ENCODE measurements at places on chromosomes 16 and 17.

DNA sequence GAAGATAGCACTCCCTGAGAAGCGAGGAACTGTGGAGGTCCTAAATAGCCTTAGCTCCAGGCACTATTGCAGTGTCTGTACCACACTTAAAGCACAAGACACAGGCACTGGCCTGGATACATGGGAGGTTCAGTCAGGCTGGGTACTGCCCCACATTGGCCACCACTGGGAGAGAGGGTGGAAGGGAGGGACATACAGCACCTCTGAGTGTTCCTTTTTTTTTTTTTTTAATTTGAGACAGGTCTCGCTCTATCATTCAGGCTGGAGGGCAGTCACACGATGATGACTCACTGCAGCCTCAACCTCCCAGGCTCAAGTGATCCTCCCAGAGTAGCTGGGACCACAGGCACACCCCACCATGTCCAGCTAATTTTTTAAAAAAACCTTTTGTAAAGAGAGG lies 1.4 kb downstream of the GSG1L2 start:
- DNase-seq: no peak

GRCh38 chr16:79136955-79137354 lies 463.6 kb downstream of the MAF start:
- DNase-seq: no peak

DNA sequence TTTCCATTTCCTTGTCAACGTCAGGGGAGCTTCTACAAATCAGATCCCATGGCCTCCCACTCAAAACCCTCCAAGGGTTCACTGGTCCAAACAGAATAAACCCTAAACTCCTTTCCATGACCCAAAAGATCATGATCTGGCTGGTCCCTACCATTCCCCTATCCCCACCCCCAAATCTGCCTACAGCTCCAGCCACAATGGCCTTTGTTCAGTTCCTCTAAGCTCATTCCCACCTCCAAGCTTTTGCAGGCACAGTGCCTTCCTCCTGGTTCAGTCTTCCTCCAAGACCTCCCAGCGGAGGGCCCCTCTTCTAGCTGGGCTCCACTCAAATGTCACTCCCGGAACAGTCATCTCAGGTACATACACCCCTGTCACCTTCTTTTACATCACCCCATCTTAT lies 2.0 kb downstream of the GPRC5B start:
- DNase-seq: no peak

DNA sequence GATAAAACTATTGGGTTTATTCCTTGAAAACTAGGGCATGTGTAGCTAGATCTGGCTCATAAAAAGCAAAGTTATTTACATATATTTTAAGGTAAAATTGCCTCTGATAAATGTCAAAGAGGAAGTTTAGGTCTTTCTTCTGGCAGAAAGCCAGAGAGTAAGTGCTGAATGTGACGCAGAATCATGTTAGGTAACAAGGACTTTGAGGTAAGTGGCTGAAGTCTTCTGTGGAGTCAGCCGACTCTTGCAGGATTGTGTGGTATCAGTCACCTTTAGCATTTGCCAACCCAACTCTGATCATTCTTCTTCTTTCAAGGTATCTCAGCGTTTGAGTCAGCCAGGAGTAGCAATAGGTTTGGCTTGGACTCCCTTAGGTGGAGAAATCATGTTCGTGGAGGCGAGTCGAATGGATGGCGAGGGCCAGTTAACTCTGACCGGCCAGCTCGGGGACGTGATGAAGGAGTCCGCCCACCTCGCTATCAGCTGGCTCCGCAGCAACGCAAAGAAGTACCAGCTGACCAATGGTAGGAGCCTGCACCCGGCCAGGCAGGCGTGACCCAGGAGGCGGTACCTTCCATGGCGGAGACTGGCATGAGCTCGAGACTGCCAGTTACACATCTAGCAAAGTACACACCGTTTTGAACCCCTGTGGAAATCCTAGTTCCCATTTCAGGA lies 37.9 kb downstream of the SIAH1 start:
- no peak for DNase-seq

GRCh38 chr16:56939801-56940200 lies 7.9 kb downstream of the HERPUD1 start:
- peak; percentile 58 for DNase-seq

GRCh38 chr16:88764913-88765349 lies 20.1 kb downstream of the PIEZO1 start:
- no peak for DNase-seq

DNA sequence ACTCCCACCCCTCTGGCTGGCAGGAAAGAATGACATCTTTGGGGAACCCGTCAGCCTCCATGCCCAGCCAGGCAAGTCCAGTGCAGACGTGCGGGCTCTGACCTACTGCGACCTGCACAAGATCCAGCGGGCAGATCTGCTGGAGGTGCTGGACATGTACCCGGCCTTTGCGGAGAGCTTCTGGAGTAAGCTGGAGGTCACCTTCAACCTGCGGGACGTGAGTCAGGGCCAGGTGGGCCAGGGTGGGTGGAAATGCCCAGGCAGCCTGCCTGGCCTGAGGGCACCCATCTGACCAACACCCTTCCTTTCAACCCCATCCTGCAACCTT lies 8.1 kb upstream of the DCAF7 start:
- no peak for DNase-seq

DNA sequence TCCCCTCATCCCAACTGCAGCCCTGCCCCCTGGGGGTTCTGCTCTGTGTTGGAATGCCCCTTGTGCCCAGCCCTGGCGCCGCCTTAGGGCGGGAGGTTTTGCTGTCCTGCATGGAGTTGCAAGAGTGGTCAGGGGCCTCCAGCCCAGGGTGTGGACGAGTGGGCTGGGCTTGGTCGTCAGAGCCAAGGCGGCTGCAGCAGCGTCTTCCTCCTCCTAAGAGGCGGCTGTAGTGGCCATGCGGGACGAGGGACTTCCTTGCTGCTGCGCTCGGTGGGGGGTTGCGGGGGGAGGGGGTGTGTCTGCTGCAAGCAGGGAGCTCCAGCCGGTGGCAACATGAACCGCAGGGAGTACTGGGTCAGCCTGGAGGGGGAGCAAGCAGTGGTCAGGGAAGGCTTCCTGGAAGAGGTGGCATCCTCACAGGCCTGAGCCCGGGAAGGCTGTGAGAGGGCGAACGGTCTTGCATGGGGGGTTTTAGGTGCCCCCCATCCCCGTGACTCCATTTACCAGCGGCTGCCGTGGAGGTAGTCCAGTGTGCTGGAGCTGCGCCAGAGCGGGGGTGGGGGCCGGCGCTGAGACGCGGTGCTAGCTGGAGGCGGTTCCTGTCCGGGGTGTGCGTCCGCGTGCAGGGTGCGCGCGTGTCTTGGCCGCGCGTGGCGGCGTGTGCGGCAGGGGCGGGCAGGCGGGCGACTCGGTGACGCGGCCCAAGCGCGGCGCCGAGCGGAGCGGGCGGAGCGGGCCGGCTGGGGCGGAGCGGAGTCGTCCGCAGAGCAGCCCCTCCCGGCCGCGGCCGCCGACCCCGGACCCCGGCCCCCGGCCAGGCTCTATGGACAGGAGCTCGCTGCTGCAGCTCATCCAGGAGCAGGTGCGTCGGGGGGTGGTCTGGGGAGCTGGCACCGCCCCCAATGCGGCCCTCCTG lies at the start of gene RHBDL1:
RHBDL1 (plus strand) TSS at position 704 of the 916 bp plus-strand sequence; CDS start at position 824, 120 bp downstream.
- DNase-seq: no peak

DNA sequence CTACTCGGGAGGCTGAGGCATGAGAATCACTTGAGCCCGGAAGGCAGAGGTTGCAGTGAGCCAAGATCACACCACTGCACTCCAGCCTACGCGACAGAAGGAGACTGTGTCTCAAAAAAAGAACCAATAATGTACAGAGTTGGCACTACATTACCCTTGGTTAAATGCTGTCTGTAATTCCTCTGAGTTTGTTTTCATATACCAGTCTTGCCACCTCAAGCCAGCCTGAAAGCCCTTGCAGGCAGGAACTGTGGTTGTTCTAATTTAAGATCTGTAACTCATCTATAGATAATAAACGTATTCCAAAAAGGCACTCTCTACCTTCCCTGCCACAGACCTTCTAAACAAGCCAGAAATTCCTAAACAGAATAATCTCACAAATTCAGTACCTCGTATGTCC lies 4.3 kb upstream of the KANSL1 start:
- peak; percentile 70 for DNase-seq

DNA sequence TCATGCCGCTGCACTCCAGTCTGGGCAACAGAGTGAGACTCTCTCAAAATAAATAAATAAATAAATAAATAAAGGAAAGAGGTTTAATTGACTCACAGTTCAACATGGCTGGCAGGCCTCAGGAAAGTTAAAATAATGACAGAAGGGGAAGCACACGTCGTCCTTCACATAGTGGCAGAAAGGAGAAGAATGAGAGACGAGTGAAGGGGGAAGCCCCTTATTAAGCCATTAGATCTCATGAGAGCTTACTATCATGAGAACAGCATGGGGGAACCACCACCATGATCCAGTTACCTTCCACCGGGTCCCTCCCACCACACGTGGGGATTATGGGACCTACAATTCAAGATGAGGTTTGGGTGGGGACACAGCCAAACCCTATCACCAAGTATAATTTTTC lies 54.5 kb downstream of the PAFAH1B1 start:
- DNase-seq: no peak

DNA sequence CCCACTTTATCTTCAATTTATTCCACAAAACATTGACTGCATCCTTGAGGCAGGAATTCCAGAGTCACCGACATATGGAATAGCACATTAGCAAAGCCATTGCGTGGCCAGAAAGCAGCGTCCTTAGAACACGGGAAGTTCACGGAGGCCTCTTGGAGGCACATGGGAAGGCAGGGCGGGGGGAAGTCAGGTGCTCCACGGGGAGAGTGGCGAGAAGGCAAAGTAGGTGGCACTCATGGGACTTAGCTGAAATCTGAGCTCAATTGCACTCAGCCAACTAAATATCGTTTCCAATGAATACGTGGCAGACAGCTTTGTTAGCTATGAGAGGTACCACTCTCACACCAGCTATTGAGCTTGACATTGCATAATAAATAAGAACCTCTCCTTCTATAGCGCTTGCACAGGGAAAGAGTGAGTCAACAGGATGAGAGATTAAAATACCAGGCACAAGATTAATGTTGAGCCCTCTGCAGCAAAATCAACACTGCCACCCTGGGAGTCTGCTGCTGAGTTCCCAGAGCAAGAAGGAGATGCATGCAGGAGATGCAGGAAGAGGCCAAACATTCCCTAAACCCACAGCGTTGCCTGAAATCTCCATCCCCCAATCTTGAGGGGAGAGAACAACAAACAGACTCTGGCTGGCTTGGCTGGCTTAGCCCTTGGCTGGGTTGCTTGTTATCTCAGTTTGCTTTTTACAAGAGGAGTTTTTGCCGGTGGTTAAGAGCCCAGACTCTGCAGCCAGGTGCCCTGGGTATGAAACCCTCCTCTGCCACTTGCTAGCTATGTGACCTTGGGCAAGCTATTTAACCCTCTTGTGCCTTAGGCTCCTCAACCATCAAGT lies 28.8 kb downstream of the ABCC12 start:
- DNase-seq: no peak

DNA sequence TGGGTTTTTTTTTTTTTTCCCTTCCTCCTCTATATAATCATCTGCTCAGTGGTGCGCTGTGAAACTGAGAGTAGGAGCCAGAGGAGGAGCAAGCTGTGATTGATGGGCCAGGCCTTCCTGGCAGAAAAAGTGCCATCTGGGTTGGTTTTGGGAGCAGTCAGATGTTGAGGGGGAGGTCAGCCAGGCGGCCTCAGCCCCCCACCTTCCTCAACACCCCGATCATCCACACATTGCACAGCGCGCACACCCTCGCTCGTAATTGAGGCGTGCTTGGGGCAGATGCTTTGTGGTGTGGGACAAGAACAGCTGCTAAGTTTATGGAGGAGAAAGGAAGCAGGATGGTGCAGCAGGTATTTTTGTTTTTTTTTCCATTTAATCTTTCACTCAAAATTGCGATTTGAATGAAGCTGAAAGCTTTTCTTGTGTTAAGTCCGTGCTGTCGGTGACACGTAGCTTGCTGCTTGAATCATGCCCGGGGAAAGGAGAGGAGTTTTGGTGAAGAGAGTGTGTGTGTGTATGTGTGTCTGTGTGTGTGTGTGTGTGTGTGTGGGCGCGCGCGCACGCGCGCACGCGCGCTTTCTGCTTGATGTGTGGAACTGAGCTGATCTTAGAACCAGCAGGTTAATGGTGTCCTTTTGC lies 177.4 kb downstream of the RBFOX1 start:
- DNase-seq: no peak

DNA sequence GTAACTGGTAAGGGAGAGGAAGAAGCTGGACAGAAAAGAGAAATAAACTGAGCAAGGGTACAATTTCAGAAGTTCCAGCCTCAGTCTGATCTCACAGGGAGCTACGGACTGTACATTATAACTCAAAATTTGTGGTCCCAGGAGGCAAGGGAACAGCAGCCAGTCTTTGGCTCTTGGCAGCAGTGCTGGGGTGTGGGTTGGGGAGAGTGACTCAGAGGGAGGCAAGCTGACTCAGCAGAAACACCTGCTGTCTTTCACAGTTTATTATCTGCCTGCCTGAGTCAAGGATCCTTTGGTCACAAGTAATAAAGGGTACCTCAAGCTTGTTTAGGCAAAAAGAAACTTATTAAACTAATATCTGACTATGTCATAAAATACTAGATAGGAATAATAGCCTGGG lies 73.5 kb upstream of the KIF2B start:
- DNase-seq: no peak

- peak; percentile 35 for DNase-seq
Measured at GRCh38 chr17:79777120-79777893, 641 bp upstream of the CBX2 start.

- DNase-seq: peak; percentile 92
Measured at GRCh38 chr17:42312285-42313130, 24.2 kb downstream of the STAT5A start.

- DNase-seq: no peak
Measured at GRCh38 chr17:57046749-57047148, 38.3 kb upstream of the AKAP1 start.

GRCh38 chr16:2507052-2507659 lies 6.6 kb upstream of the ATP6V0C start:
- no peak for DNase-seq

DNA sequence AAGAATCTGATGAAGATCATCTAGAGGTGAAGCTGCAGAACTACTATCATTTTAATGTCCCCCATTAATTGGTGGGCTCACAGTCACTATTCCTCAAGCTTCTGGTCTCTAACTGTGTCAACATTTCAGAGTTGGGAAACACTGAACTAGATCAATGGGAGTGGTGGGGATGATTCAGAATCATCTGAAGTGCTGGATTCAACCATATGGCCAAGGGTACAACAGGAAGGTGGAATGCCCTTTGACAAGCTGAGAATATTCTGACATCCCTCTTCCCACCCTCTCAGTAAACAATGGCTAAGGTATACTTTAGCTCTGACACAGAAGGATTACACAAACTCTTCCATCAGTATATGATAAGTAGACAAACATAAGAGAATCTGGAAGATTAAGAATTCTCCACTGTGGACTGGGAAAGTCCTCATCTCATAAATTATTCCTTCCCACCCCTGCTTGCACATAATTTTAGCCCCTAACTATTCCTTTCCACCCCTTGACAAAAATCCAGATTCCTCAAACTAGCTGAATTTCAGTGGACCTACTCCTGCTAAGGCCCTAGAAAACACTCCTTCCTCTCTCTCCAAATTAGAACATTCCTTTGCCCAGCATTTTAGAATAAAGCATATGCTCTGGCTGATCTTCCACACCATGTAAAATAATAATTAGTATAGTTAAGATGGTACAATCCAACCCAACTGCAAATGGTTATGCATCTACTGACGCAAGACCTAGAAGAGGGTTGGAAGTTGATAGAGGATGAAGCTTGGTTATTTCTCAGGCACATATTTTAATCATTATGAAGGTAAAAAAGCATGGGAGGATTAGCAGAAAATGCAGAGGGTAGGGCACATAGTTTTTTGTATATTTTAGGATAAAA lies 16.3 kb upstream of the RFFL start:
- DNase-seq: no peak

Data from Jurkat, Clone E6-1 (cell line).